Bronchial epithelial cell (primary cell): ENCODE measurements at places on chromosomes 2 and 18. TPM values are rescaled to one million over a fixed set of nuclear protein-coding genes. Genes with fewer than 3 reads are reported as not detected.

Gene SNED1
- 0.26 and 0.38 TPM in 2 replicates for total RNA-seq

Gene ANKRD29
- total RNA-seq, result 14.0 and 15.0 TPM in 2 replicates

Gene EVX2
- not detected in 2 replicates for total RNA-seq

Gene SCN2A
- under 0.01 TPM in 2 replicates for total RNA-seq

Gene RGPD3
- total RNA-seq, result 0.13 and 0.26 TPM in 2 replicates

Gene NEMP2
- total RNA-seq, result 1.8 and 1.9 TPM in 2 replicates

Gene REG3A
- total RNA-seq, result not detected in 2 replicates

DNA sequence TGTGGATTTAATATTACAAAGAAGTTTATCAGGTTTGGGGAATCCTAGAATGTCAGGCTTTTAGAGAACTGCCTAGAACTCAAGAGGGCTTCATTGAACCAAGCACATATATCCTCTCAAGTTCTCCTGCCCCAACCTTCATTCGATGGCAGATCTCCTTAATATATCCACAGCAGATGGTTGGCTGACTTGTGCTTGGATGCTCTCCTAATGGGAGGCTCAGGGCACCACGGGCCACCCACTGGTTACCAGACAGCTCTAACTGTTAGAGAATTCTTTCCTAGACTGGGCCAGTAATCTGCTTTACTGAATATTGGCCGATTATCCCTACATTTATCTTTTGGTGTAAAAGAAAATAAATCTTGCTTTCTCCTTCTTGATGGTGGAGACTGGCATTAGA lies 87.2 kb upstream of the ATP8B1 start:
- DNase-seq, result no peak

GRCh38 chr2:217186152-217186551 lies 326.3 kb upstream of the TNP1 start:
- no peak for DNase-seq

- DNase-seq, result no peak
Measured at GRCh38 chr2:137799600-137799999, 164.7 kb upstream of the HNMT start.

DNA sequence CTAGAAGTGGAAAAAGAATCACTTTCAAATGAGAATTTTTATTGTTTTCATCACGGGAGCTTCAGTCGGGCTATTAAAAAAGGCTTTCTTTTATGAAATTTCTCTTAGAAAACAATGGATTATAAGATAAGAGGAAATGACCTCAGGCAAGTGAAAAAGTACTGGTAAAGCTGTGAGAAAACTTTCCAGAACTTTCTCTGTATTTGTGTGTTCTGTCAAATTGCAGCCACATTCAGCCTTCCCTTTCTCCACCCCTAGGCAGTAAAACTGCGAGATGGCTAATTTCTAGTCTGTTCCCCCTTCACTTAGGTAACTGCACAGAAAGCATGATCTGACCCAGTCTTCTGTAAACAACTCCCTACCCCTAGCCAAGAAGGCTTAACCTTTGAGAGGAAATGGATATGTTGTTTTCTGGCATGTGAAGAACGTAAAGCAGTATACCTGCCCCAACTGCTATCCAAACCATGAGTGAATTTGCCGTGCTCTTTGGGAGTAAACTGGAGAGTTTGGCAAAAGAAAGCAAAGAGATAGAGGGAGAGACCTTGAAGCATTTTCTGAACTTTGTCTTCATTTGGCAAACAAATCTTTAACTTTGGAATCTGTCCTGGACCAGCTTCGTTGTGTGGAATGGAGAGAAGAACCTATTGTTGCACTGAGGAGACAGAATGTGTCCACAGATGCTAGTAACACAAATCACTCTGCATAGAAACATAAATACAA lies 105.4 kb downstream of the ETAA1 start:
- DNase-seq, result no peak

DNA sequence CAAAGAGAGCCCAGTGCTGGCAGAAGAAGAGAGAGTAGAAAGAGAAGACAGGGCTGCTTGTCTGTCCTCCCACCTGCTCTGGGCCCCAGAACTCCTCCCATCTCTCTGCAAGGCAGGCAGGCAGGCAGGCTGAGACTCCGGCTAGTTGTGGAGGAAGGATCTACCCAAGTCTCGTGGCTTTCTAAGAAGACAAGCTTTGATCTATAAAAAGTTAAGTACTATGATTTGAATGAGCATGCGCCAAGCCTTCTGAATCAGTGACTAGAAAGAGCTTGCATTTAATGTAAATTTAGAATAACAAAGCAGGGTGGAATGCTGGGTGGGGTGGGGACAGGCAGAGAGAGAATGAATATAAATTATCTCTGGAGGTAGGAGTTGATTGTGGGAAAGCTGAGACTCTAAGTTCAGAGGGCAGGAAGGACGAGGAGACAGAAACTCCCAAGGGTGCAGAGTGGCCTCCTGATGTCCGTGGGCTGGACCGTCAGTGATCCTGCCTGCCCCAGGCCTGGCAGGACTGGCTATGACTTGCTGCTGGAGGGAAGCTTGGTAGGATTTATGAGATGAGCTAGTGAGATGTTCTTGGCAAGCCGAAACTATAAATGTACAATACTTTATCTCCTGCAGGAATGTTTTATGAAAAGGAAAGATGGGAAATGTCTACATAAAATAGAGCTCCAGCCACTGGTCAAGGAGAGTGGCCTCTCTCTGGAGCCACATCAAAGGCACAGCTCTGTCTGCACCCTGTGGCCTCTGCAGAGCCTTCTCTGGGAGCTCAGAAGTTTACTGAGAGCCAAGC lies 447.5 kb downstream of the TNS1 start:
- DNase-seq, result no peak

GRCh38 chr18:61628085-61628484 lies 264.7 kb downstream of the RNF152 start:
- peak; percentile 84 for DNase-seq

DNA sequence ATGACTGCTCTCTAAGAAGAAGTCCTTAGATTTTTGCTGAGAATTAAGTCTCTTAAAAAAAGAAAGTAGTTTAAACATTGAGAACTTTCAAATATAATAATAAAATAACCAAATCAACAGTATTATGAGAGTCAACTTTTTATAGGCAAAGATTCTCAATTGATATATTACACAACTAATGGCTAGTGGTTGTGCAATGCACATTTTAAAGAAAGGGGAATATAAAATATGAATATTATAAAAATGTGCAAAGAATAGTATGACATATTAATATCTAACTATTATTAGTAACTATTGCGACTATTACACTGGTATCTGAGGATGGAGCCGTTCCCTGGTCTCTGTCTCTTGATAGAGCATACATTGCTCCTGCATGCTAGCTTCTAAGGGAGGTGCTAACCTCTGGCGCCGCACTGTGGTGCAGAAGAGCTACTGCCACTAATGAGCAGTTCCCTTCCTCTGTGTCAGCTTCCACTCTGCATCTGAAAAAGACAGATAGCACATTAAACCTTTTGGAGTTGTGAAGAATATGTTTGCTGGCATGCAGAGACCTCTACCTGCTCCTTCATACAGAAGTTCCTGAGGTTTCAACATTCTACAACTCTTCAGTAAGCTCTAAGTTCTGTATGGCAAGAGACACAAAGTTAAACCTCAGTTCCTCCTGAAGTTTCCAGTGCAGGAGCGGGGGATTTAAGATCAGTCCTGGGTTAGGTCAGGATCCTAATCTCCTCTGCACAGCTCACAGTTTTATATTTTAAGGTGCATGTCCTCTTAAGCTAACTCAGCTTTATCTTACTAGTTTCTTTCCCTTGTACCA lies 3.5 kb upstream of the SLC9A2 start:
- DNase-seq, result peak; percentile 60

DNA sequence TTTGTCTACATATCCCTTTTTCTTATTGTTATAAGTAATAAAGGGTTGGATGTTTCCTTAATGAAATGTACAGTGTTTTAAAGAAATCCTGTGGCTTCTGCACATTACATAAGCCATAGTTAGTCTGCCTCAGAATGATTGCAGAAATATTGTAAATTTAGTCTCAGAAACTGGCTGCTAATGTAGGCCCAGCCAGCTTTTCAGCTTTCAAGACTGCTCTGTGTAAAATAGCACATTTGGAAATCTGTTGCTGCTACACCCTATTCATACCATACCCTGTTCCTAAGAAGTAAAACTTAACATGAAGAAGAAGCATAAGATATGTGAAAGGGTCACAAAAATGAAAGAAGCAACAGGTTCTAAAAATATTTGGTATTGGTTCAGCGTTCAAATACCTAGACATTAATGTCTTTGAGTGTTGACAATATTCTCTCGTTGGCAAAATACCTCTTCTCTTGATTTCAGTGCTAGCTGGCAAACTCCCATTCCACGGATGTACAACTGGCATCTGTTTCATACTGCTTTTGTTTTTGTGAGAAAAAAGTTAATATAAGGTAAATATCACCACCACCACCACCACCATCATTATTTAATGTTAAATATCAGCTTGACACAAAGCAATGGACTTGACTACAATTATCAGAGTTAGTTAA lies 19.2 kb upstream of the NCKAP1 start:
- DNase-seq, result no peak

- peak; percentile 21 for DNase-seq
Measured at GRCh38 chr2:66899109-66899508, 464.2 kb downstream of the MEIS1 start.

- no peak for DNase-seq
Measured at GRCh38 chr18:30208546-30208945, 834.0 kb downstream of the DSC3 start.

DNA sequence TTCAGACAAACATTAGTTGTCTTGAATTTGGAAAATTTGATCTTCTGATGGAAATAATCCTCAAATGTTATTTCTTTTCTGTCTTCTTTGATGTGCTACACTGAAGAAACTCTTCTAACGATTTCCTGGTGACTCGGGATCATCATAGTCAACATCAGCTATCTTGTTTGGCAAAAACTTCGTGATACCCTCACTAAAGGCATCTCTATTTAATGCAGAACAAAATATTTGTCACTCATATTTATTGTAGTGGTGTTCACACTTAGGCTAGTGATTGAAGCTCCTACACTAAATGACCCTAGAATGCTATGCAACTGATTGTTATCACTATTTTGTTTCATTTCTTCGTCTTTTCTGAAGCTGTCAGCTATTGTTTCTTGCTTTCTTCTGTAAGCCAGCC lies 334.7 kb upstream of the ZEB2 start:
- no peak for DNase-seq

- DNase-seq, result no peak
Measured at GRCh38 chr2:231552752-231553151, 22.5 kb upstream of the NMUR1 start.

GRCh38 chr2:223993634-223994232 lies 36.5 kb downstream of the MRPL44 start:
- peak; percentile 77 for DNase-seq

- DNase-seq, result no peak
Measured at GRCh38 chr2:103155308-103155707, 393.5 kb downstream of the TMEM182 start.

GRCh38 chr2:238370823-238371372 lies 50.6 kb downstream of the TRAF3IP1 start:
- peak; percentile 52 for DNase-seq

DNA sequence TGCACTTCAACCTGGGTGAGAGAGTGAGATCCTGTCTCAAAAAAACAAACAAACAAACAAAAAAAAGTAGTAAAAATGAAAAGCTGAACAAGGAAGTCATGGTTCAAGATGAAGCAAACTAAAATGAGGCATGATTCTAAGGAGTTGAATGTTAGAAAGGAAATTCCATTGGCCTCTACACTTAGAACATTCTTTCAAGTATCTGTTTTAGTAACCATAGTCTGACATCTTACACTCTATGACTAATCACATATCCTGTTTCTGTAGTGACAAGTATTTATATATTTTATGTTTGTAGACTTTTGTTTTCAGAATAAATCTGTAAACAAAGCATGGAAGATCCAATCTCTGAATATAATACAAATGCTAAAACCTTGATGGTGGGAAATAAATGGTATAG lies 164.1 kb downstream of the KIAA1328 start:
- peak; percentile 78 for DNase-seq

DNA sequence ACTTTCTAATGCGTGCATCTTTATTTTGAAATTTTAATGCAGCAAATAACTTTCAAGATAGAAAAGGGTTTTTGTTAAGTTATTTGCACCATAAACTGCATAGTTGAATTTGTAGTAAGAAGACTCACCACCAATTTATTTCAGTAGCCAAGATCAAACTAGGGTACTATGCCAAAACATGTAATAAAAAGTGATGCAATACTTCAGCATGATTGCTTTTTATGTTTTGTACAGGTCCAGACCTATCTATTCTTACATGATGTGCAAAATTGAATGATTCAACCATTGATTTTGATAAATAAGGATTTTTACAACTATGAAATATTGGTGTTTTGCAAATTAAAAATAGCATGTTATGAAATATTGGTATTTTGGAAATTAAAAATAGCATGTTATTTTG lies 26.7 kb downstream of the AGPS start:
- peak; percentile 94 for DNase-seq

GRCh38 chr2:238158509-238159070 lies at the start of gene ERFE:
Gene ERFE (plus strand): TSS chr2:238158970. CDS start chr2:238159008, 38 bp downstream.
- DNase-seq, result no peak

DNA sequence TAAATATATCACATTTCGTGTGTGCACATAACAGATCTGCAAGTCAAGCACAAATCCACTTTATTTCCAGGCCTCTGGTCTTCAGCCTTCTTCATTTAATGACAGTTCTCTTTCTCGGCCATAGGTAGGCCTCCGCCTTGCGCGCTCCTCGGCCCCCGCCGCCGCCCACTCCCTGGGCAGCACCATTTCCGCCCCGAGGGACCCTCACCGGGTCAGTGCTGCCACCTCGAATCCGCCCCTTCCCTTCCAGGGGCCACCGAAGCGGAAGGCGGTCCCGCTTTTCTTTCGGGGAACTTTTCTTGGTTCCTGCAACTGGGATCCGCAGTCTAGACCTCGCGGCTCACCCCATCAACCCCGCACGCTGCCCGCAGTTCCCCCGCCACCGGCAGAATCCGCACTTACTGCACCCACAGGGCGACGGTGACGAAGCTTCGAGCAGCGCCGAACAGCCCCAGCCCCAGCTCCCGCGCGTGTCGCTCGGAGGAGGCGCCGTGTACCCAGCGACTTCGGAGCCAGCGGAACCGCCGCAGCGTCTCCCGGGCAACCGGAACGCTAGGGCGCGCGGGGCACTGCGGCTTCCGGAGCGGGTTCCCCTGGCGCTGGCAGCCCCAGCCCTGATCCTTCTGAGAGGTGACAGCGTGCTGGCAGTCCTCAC lies at the start of gene CDKL4:
CDKL4 (minus strand) TSS at position 502 of the 655 bp plus-strand sequence.
- DNase-seq, result no peak
